Left colon (tissue), 2 donors: ENCODE measurements at places on chromosomes 2 and 18.

- no peak for DNase-seq
Measured at GRCh38 chr2:216942465-216942864, 82.6 kb upstream of the TNP1 start.

DNA sequence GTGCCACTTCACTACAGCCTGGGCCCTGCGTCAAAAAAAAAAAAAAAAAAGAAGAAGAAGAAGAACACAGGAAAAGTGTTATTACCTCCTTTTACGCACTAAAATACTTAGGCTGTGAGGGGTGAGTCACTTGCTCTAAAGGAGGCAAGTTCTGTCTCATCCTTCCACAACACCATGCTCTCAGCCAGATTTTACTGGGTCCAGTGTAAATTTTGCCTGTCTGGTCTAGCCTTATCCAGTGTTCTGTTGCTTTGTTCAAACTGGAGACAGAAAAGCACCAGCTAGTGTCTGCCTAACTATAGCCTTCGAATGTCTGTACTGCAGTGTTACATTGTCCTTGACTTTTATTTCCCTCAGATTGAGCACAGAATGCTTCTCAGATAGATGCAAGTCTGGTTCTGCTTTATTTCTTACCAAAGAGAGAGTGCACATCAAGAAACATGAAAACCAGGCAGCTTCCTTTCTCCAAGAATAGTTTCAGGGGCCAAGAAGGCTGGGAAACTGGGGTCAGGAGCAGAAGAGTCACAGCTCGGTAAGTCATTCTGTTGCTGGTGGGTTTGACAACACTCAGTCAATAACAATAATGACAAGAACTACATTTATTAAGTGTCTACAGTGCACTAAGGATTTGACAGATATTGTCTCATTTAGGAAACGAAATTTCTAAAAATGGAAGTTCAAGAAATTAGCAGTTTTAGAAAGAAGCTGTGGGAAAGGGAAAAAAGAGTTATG is 3.1 kb upstream of the MSGN1 start:
- DNase-seq = no peak

- DNase-seq = no peak
Measured at GRCh38 chr2:28707592-28707991, 44.0 kb upstream of the PPP1CB start.

DNA sequence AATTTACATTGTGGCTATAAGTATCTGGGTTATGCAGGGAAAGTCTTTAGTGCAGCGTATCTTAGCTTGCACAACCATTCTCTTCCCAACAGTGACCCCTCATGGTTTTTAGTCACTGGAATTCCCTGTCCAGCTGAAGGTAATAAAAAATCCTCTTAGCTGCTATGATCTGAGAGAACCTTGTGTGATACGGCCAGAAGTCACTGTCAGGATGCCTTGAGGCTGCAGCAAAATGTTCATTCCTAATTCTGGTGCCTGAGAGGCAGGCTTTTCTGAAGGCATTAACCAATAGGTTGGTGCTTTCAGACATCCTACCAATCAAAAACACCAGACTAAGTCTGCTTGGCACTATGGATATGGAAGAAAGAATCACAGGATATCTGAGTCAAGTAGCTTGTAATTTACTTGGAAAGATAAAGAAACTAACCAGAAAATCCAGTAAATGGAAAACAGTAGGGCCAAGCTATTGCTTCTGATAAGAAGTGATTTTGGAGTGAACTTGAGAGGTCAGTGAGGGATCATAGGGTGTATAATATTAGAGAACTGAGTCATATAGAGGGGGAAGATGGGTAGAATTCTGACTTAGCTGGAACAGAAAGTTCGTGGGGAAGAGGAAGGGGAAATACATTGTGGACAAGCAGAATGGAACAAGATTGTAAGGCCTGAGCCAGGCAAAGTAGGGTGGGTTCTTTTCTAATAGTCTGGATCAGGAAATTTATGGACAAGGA is 89.0 kb upstream of the SLC14A2 start:
- DNase-seq = no peak

DNA sequence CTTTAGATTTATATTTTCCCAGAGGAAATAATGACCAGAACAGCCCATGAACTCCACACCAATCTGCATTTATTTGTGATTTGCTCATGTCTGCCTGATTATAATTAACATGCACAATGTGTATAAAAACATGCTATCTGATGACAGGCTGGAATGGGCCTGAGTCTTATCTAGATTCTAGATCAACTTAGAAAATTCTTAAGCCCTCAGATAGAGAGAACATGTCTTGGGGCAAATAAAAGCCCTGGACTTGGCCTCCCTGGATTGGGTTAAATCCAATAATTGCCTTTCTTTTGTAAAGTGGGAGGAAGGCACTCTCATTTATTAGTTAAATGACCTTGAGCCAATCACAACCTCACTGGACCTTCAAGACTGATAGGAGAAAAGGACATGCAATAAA is 61.8 kb downstream of the EVA1A start:
- DNase-seq = no peak

GRCh38 chr2:200689115-200689514 is 103.3 kb downstream of the AOX1 start:
- no peak for DNase-seq

- DNase-seq = peak; percentile 5
Measured at GRCh38 chr2:24825883-24826772, 32.9 kb downstream of the CENPO start.

DNA sequence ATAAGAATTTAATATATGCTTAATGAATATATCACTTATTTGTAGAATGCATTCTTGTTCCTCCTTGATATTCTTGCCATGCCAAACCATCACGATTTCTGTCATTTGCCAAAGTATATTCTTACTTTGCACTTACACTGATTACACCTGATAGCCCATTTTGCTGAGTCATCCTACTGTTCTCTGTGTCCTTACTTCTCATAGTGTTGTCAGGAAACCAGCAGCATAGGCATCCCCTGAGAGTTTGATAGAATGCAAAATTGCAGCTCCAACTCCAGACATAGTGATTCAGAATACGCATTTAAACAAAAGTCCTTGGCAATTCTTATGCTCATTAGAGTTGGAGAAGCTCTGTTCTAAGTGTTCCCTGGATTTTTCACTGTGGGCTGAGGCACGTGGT is 687.1 kb downstream of the DPP10 start:
- no peak for DNase-seq

- no peak for DNase-seq
Measured at GRCh38 chr2:43077876-43078275, 148.5 kb downstream of the ZFP36L2 start.

GRCh38 chr18:55584201-55584600 is 3.8 kb downstream of the TCF4 start:
- no peak for DNase-seq

- DNase-seq = no peak
Measured at GRCh38 chr18:36580266-36580665, 248.5 kb downstream of the TPGS2 start.

GRCh38 chr2:124046332-124046731 is 21.2 kb downstream of the CNTNAP5 start:
- no peak for DNase-seq

DNA sequence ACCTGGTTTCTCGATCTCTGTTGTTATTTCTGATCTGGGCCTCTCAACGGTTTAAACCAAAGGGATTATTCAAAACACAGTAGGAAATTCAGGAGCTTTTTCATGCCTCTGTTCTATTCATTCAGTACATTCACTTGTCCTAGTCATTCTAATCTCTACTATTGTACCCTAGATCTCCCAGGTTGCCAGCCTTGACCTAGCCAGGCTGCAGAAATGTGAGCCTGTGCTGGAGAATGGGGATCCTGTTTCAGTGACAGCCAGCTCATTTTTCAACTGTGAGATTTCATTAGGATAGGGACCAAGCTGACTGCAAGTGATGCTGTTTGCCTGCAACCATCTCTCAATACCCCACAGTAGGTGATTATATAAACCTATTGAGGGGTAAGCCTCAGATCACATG is 186.2 kb downstream of the CMPK2 start:
- DNase-seq = no peak

- DNase-seq = peak; percentile 93
Measured at GRCh38 chr2:88627856-88628570, 749 bp upstream of the EIF2AK3 start.

DNA sequence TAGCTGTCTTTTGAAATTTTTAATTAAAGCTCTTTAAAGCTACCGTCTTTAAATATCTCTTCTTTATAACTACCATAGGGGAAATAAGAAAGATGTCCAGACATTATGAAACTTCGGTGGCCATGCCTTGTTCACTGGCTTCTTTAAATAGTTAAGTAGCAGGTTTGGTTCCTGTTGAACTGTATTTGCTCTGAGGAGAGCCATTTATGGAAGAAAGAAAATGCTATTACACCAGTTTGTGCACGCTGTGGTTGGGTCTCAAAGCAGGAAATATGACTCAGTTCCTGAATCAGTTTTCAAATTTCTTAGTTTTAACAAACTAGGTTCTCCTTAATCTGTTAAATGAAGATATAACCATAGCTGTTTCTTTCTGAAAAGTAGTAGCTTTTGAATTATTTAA is 12.2 kb downstream of the ARPC2 start:
- DNase-seq = no peak

- no peak for DNase-seq
Measured at GRCh38 chr2:19989342-19989666, 601 bp downstream of the WDR35 start.

DNA sequence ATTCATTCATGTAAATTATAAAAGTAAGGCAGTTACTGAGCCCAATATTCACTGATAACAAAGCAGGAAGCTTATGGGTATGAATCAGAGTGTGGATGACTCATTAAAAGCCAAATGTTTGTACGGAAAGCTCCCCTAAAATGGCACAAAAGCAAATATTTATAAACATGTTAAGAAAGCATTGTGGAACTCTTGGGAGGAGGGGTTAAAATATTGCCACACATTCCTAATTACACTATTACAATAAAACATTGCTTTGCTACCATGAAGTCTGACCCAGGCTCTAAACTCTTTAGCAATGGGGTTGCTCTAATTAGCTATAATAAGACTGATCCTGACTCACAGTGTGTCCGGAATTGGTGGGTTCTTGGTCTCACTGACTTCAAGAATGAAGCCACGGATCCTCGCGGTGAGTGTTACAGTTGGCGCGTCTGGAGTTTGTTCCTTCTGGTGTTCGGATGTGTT is 110.9 kb downstream of the NAB1 start:
- DNase-seq = no peak

DNA sequence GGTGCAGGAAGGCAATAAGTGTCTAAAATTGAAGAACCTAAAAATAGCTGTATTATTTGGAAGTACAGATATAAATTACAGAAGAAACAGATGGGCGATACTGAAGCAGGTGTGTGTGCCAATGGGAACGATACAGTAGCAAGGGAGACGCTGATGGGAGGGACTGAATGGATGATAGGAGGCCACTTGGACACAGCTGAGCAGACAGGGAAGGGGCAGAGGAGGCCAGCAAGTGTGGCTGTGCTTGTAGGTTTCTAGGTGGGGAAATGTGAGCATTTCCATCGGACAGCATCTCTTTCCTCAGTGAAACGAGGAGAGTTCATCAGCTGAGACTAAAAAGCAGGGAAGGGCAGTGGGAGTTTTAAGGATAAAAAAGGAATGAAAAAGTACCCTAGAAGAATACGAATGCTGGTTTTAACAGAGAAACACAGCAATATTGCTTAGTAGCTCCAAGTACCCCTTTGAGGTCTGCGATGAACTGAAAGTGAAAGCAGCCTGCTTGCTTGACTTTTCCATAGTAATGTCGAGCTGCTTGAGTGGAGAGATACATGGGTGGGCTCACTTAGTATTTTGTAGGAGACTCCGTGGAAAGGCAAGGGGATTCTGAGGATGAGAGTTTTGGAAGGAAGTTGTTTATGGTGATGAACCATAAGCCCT is 91.7 kb upstream of the EPC2 start:
- DNase-seq = no peak

DNA sequence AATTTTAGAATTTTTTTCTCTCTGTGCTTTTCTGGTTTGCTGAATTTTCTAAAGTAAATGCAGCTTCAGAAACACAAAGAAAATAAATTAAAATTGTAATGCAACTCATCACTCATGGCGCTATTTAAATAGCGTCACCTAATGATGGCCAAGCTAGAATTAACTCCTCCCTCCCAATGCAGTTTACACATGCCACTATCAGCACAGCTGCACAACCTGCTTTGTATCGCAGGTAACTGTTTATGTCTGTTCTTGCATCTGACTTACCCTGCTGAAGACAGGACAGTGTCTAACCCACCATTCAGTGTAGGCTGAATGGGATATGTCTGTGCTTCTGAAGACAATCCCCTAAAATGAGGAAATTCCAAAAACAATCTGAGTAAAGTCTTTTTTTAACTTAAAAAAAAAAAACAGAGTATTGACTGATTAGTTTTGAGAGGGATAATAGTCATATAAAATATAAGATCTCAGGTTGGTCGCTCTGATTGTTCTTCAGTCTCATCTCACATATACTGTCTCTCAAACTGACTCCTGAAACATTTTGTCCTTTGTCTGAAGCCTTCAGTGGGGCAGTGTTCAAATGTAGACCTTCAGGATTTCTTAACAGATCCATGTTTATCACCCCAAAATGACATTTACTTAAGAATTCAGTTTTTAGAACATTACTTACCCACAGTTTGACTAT is 271.4 kb downstream of the ZEB2 start:
- no peak for DNase-seq

DNA sequence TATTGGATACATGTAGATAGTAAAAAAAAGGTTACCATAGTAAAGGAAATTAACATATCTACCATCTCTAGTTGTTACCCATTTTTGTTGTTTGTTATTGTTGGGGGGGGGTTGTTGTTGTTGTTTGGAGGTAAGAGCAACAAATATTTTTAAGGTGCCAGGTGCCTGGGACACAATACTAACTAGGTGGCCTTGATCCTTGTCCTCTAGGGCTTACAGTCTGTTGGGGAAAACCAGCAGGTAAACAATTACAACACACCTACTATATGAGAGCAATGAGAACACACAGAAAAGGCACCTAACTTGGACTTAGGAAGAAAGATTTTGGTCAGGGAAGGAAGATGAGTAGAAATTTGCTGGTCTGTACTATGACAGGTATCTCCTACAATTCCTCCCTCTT is 46.3 kb downstream of the SCN9A start:
- no peak for DNase-seq

- no peak for DNase-seq
Measured at GRCh38 chr2:71191570-71191943, 35.3 kb downstream of the PAIP2B start.

- DNase-seq = no peak
Measured at GRCh38 chr2:5696404-5696944, 4.3 kb downstream of the SOX11 start.

- DNase-seq = no peak
Measured at GRCh38 chr2:129733579-129733978, 245.9 kb upstream of the RAB6C start.

DNA sequence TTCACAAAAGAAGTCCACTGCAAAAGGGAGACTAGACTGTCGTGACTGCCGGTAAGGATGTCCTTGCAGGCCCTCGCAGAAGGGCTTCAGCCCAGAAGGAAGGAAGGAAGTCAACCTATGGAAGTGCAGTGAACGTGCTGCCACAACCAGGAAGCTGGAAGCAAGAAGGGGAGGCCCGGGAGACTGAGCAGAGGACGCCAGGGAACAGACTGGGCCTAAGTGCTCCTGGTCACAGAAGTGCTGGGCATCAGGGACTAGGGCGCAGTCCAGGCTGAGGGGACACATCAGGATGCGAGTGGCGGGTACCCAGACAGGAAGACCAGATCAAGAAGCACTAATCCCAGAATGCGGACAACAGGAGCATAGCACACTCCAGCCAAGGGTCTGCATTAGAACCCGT is 78.8 kb downstream of the PIEZO2 start:
- no peak for DNase-seq
